Neural progenitor cell (in vitro differentiated cells): ENCODE measurements at places on chromosomes 3 and 15. TPM values are rescaled to one million over a fixed set of nuclear protein-coding genes. Genes with fewer than 3 reads are reported as not detected.

Gene C3orf22
- total RNA-seq, result not detected in 2 replicates

Gene EEF1AKMT4
- 3.7 and 6.0 TPM in 2 replicates for total RNA-seq

Gene DUOXA2
- not detected in 2 replicates for total RNA-seq

Gene RYR3
- total RNA-seq, result 2.1 and 4.4 TPM in 2 replicates

Gene GOLGA6L7
- not detected in 2 replicates for total RNA-seq

Gene RNU6-1
- total RNA-seq, result not detected in 2 replicates

Gene NOX5
- not detected in 2 replicates for total RNA-seq

Gene COL8A1
- not detected in 2 replicates for total RNA-seq

Gene SORD
- 36.7 and 43.4 TPM in 2 replicates for total RNA-seq

Gene ITIH4
- total RNA-seq, result 1.1 and 2.4 TPM in 2 replicates

Gene BCL2A1
- total RNA-seq, result not detected in 2 replicates

Gene MESP1
- total RNA-seq, result 0.31 TPM in 1 of 2 replicates, not detected in the other

Gene TM4SF1
- not detected in 2 replicates for total RNA-seq

Gene TSEN2
- total RNA-seq, result 20.4 and 21.3 TPM in 2 replicates

Gene BTD
- total RNA-seq, result 11.7 and 16.0 TPM in 2 replicates

Gene CCDC12
- total RNA-seq, result 17.9 and 44.0 TPM in 2 replicates

Gene ANKRD63
- total RNA-seq, result not detected in 2 replicates
